GM18507 (cell line): ENCODE measurements at places on chromosomes 16 and 17.

DNA sequence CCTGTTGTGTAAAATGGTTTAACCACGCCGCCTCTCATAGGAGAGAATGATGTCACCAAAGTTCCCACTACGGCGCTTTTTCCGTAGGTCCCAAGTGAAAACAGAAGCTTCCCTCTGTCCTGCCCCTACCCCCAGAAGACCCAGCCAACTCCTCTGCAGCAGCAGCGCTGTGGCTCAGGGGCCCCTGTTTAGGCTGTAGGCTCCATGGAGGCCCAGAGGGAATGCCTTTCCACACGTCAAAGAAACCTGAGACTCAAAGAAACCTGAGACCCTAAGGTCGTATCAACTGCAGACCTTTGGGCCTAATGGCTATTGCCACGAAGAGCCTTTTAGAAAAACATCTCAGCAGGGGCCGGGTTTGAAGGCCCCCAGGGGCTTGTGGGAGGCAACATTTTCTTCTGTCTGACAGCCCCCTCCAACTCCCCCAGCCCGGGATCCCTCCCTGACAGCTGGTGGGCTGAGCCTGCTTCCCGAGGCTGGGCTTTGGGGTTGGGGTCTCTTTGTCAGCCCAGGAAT, 43.1 kb upstream of the MEAK7 start:
- DNase-seq, result no peak

- DNase-seq, result no peak
These were observed 822.4 kb upstream of the RBFOX1 start for GRCh38 chr16:6510261-6510660.

DNA sequence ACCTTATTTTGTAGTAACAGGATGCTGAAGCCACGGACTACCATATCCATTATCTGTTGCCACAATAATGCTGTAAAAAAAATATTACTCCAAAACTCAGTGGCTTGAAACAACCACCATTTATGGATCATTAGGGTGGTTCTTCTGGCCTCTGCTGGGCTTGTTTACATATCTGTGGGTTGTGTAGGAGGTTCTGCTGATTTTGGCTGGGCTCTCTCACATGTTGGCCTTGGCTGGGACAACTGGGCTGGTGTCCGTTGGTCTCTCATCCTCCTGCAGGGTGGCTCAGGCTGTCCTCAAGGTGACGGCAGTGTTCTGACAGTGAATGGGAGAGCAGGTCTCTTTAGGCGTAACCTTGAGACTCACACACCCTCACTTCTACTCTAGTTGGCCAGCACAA, 76.0 kb downstream of the GPR139 start:
- no peak for DNase-seq

DNA sequence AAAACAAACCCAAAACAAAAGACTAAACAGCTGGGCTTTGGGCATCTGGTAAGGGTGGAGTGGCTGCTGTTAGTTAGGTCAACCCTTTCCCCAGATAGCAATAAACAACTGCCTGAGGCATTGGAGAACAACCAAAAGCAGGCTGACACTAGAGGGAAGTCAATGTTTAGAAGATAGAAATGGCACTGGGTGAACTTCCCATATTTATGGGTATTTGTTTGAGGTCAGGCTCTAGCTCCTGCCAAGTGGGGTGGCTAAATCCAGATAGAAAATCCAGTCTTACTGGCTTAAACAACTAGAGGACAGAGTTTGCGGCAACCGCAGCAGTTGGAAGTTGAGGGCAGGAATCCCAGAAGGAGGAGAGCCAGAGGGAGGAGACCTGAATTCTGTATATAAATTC, 79.4 kb downstream of the SDK2 start:
- no peak for DNase-seq

GRCh38 chr17:77141846-77142449, 1.2 kb downstream of the SEC14L1 start:
- DNase-seq, result no peak

- no peak for DNase-seq
These were observed 226.1 kb upstream of the TOX3 start for GRCh38 chr16:52773026-52773425.

- no peak for DNase-seq
These were observed 43.6 kb upstream of the MED9 start for GRCh38 chr17:17433000-17433703.

GRCh38 chr17:54029986-54030385, 207.3 kb downstream of the KIF2B start:
- DNase-seq, result no peak

GRCh38 chr17:59418732-59419166, 87.3 kb downstream of the YPEL2 start:
- no peak for DNase-seq

DNA sequence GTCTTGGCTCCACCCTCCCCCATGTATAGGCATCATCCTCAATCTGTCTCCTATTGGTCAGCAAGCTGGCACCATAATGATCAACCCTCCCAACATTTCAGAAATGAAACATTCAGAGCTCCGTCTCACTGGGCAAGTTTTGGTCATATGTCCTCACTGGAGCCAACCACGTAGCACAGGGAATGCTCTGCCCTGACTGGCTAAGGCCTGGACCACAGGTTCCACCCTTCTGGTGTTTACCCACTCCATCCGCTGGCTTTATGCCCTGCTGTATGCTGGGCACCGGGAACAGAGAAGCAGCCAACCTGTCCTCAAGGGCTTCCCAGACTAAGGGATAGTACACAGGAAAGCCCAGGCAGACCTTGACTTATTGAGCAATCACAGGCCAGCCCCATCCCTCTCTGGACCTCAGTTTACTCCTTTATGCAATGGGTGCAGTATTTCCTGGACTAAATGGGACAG, 20.5 kb downstream of the MYO15A start:
- DNase-seq, result no peak

DNA sequence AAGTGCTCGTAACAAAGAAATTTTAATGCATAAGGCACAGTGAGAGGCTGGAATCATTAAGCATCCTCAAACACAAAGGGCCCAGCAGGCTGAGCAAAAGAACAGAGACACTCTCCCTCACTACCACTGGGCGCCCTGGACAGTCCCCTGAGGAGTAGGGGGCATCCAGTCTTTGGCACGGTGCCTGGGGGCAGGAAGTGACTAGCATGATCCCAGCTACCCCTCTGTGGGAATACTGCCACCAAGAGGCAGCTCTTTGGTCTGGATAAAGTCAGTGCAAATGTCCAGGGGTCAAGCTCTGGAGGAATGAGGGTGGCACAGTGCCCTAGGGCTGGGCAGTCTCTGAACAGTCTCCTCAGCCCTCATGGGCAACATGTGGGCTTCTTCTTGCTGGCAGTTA, 2.6 kb upstream of the PROCA1 start:
- DNase-seq, result no peak

- no peak for DNase-seq
These were observed 32.9 kb upstream of the NFAT5 start for GRCh38 chr16:69532641-69533455.

- no peak for DNase-seq
These were observed 1.1 kb upstream of the CDC27 start for GRCh38 chr17:47190243-47190642.

DNA sequence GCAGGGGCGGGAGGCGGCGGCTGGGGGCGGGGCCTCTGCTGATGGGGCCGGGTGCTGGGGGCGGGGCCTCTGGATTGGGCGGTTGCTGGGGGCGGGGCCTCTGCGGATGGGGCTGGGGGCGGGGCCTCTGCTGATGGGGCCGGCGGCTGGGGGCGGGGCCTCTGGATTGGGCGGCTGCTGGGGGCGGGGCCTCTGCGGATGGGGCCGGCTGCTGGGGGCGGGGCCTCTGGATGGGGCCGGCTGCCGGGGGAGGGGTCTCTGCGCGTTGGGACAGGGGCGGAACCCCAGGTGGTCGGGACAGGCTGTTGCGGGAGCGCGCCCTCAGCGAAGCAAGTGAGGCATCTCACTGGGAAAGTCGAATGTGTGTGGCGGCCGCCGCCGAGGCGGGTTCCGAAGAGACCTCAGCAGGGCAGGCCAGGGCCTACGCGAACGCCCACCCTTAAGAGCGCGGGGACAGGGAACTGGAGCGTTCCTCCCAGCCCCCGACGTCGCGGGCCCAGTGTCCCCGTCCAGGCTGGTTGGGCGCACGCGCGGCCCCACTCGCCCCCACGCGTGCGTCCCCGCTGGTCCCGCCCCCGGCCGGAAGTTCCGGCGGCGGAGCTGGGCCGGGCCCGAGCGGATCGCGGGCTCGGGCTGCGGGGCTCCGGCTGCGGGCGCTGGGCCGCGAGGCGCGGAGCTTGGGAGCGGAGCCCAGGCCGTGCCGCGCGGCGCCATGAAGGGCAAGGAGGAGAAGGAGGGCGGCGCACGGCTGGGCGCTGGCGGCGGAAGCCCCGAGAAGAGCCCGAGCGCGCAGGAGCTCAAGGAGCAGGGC, at the start of gene STUB1:
TSS of gene STUB1 (plus strand) at position 597 of the 811 bp plus-strand sequence. CDS start at position 713, 116 bp downstream.
- DNase-seq, result peak; percentile 62

- DNase-seq, result no peak
These were observed 17.4 kb downstream of the WNT9B start for GRCh38 chr17:46868689-46869187.
